ENCODE measurements at places on chromosomes 11 and 22.

DNA sequence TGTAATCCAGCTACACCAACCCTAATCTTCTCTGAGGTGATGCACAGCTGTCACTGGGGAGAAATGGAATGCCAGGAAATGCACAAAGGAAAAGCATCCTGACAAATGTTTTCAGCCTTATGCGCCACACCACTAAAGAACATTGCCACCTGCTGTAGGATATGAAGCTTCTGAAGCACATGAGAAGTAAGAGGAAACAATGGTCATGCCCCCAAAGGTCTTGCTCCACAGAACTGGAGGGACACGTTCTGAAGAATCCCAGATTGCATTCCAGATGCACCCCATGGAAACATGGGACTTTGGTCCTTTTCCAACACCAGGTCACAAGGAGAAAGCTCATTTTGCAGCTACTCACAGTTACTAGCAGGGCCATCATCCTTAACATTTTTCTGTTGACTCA, 48.7 kb upstream of the ZBED5 start:
- DNase-seq, result no peak

DNA sequence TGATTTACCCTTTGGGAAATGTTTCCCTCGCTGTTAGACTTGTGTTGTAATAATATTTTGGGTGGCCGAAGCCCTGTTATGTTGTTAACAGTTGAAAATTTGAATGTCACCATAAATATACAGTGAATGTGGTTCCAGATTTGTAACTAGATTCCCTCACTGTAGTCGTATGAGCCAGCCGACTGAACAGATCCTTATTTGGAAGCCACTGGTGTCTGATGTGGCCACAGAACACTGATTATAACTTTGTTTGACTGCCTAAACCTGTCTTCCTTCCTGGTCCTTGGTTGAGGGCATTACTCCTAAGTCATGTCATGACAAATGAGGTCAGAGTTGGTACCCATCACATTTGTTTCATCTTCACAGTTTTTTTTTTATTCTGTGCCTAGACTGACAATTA, 45.4 kb downstream of the YAP1 start:
- DNase-seq, result no peak

GRCh38 chr22:19098157-19098556, 24.1 kb downstream of the DGCR2 start:
- no peak for DNase-seq

DNA sequence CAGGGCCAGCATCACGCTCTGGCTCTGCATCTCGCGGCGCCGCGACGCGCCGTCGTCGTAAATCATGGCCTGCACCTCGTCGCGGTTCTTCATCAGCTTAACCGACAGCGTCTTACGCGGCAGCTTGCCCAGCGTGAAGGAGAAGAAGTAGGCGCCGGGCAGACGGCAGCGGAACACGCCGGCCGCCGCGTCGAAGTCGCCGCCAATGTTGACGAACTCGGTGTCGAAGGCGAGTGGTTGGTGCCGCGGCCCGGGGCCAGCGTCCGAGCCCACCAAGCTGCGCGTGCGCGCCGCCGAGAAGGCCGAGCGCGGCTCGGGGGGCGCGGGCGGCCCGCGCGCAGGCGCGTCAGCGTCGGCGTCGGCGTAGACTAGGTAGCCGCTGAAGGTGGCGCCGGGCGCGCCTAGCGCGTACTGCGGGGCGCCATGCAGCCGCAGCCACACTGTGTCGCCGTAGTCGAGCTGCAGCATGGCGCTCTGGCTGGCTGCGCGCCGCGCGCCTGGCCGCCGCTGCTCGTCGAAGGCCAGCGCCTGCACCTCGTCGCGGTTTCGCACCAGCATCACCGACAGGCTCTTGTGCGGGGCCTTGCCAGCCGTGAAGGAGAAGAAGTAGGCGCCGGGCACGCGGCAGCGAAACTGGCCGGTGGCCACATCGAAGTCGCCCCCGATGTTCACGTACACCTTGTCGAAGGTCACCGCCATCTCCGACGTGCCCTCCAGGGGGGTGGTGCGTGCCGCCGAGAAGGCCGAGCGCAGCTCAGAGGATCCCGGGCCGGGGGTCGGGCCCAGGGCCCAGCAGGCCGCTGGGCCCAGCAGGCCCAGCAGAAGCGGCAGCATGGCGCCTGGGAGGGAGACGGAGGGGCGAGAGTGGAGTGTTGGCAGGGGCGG, 3.7 kb downstream of the FAM180B start:
- DNase-seq, result no peak

- DNase-seq, result no peak
These were observed 63.1 kb downstream of the ARFGAP3 start for GRCh38 chr22:42793848-42794405.

DNA sequence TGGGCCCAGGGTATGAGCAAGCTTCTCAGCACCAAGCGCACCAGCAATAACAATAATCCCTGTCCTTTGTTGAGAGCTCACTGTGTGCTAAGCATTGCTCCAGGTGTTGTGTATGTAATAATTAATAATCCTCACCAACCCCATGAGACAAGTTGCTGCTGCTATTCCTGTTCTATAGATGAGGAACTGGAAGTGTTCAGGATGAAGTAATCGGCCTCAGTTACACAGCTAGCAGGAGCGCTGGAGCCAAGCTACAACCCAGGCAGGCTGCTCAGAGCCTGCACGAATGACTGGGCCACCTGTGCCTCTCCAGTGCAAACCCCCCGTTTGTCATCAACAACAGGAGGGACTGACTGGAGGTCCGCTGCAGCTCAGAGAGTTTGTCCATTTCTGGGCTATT, 35.2 kb upstream of the CECR2 start:
- no peak for DNase-seq

DNA sequence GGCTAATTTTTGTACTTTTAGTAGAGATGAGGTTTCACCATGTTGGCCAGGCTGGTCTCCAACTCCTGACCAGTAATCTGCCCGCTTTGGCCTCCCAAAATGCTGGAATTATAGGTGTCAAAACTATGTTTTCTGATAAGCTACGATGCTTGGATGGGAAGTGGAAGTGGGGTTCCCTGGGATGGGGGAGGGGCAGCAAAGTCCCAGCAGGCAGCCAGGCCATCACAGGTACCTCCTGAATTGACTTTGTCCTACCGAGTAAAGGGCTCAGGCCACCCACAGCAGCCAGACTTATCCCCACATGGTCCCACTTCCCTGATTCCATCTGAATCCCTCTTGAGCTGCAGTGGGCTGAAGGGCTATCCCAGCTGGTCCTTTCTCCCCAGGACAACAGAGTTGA, 6.9 kb downstream of the FTH1 start:
- no peak for DNase-seq

GRCh38 chr11:63933459-63933858, 5.3 kb upstream of the NAA40 start:
- no peak for DNase-seq

- no peak for DNase-seq
These were observed 105.6 kb downstream of the ATXN10 start for GRCh38 chr22:45777046-45777851.
